ENCODE measurements at places on chromosomes 2 and 18.

- no peak for DNase-seq
These were observed 264.7 kb downstream of the CYP26B1 start for GRCh38 chr2:71882949-71883472.

- DNase-seq = no peak
These were observed 1145.7 kb upstream of the NXPH2 start for GRCh38 chr2:139925903-139926302.

GRCh38 chr2:164920430-164920829 lies 34.9 kb downstream of the SLC38A11 start:
- no peak for DNase-seq

- no peak for DNase-seq
These were observed 304.4 kb upstream of the SALL3 start for GRCh38 chr18:78675231-78675630.

GRCh38 chr2:239470151-239470900 lies 69.5 kb upstream of the HDAC4 start:
- no peak for DNase-seq

DNA sequence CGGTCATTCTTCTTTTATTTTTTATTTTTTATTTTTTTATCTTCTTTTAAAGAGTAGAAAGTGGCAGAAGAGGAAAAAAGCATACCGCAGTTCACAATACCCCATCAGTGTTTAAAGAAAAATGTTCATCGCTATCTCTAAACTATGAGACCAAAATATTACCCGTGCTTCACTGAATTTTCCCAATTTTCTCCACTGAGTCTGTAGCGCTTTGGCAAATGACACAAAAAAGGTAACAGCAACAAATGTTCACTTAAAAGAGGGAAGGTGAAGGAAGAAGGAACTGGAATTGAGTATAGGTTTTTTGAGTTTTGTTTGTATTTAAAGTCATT lies 15.1 kb upstream of the RIOK3 start:
- DNase-seq = no peak

DNA sequence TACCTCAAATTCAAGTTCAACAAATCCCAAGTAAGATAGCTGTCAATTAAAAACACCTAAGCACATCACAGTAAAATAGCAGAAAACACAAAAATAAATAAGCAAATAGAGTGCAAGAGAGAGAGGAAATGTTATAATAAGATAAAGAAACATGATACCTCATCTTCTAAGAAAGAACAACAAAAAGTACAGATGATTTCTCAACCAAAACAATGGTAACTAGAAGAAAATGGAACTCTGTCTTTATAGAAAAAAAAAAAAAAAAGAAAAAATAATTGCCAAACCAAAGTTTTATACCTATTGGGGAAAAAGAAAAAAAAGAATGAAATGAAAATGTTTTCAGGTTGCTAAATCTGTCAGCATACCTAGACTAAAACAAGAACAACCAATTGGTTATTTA lies 1253.5 kb upstream of the CDH2 start:
- no peak for DNase-seq

GRCh38 chr18:25332002-25332401 lies 20.0 kb downstream of the ZNF521 start:
- no peak for DNase-seq

- no peak for DNase-seq
These were observed 393.9 kb downstream of the LRRTM1 start for GRCh38 chr2:79910643-79911042.

DNA sequence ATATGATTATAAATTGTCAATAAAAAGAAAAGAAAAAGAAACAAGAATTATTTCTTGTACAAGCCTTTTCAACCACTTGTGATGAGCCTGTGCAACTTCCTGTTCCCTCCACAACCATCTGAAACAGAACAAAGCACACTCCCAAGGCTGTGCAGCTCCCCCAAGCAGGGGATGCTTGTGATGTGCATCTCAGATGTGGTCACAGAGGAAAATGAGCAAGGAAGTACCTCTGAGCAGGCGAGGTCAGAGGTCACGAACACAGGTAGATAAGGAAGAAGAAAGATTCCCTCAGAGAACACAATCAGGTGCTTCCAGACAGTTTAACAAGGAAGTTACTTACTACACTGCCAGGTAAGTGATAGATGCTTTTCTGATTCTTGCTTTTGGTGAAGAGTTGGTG lies 274.8 kb upstream of the SLC39A10 start:
- no peak for DNase-seq

- DNase-seq = no peak
These were observed 19.1 kb upstream of the GCFC2 start for GRCh38 chr2:75729861-75730260.

DNA sequence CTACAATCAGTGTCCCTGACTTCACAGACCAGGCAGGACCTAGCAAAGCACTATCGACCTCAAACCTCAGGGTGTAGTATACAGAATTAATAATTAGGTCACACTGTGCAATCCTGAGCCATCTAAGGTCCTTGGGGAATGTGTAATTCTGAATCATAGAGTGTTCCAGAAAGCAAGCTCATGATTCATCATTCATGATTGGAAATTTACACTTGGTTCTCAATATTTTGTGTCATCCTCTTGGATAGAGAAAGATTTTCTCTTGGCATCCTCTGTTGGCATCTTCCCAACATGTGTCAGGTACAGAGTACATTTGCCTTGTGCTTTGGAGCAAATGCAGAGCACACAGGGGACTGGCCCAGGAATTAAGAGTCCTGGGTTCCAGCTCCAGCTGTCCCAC lies 245.0 kb upstream of the NT5C1B start:
- no peak for DNase-seq

- DNase-seq = no peak
These were observed 10.7 kb downstream of the STEAP3 start for GRCh38 chr2:119234021-119235019.

DNA sequence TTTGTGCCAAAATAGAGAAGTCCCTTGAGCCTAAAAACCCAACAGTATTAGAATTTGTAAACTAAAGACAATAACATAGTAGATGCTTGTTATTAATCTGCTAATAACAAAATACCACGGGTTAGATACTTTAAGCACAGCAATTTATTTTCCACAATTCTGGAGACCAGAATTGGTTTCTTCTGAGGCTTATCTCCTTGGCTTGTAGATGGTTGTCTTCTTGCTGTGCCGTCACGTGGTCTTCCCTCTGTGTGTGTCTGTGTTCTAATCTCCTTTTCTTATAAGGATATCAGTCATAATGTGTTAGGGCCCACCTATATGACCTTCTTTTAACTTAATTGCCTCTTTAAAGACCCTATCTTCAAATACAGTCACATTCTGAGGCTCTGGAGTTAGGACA lies 260.1 kb downstream of the CYRIA start:
- no peak for DNase-seq

DNA sequence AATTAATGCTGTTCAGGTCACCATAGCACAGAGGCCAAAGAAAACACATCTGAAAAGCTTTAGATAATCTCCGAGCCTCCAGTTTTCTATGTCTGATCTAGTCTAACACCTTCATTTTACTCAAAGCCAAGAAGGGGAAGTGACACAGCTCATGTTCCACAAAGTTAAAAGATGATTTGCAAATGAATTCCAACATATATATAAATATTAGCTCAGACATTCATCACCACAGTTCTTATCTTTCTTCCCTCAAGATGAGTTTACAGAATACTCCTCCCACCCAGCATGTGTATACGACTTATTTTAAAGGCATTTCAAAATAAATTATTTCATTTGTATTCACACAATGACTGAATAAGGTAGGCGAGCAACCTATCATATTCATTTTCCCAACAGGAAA lies 82.4 kb downstream of the AAK1 start:
- no peak for DNase-seq

DNA sequence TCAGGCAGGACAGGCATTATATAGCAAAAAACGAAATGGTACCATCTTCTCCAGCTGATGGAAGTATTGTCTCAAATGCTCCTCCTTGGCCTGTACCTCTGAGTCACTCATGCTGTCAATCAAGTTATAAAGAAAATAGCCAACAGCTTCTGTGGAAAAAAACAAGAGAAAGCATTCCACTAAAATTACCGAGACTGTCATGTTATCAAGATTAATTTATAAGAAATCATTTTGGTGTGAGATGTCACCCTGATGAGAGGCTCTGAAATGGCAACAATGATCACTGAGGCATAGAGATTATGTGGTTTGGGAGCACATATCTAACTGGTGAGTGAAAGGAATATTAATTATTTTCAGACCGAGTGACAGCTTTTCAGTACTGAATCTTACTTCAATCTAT lies 47.4 kb downstream of the LRPPRC start:
- no peak for DNase-seq

DNA sequence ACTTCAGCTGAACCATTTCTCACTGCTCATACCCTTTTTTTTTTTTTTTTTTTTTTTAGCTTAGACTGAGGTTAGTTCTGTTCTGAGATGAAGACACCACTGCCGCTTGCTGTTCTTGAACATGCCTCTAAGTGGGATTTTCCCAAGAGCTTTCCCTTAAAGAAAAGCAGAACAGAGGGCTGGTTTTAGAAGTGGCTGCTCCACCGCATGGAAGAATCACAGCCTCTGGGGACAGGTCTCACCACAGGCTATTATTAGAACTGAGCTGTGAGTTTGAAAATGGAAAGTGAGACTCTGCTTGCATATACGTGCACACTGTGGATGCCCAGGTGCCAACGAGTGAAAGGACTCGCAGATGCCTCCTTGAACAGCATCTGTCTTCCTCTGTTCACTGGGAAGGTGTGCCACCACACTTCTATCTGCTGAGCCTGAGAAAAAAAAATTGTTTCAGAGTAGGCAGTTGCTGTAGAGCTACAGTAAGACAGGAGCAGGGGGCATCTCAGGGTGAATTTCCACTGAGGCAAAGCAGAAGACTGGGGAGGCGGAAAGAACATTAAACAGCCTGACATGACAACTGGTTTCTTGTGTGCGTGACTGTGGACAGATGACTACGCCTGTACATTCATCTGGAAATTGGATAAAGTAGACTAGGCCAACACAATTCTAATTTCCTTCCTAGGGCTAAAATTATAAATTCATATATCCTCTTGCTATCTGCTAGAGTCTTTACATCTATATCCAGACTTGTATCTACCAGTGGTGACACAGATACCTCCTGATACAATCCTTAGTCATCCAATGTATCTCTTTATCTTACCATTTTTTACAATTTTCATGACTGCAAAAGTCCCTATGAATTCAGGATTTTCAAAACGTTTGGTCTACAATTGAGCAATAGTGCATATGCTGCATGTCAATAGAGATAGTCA lies 1045.7 kb upstream of the CELF4 start:
- peak; percentile 0 for DNase-seq

DNA sequence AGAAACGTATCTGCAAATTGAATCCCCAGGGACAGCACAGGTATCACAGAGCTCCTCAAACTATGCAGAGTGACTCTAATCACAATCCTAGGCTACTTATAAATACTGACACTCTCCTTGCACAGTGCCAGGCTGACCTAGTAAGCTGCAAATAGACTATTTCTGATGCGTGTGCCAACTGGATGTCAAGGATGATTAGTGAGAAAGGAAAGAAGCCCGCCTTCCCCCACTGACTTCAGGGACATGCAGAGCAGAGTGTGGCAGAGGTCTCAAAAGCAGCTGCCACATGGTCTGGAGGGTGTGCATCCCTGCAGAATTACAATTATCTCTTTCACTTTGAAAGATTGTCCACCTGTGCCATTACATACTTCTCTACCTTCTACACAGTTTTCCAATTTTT lies 235.6 kb downstream of the CPS1 start:
- no peak for DNase-seq

- DNase-seq = no peak
These were observed 308.4 kb downstream of the XIRP2 start for GRCh38 chr2:167196461-167197252.

DNA sequence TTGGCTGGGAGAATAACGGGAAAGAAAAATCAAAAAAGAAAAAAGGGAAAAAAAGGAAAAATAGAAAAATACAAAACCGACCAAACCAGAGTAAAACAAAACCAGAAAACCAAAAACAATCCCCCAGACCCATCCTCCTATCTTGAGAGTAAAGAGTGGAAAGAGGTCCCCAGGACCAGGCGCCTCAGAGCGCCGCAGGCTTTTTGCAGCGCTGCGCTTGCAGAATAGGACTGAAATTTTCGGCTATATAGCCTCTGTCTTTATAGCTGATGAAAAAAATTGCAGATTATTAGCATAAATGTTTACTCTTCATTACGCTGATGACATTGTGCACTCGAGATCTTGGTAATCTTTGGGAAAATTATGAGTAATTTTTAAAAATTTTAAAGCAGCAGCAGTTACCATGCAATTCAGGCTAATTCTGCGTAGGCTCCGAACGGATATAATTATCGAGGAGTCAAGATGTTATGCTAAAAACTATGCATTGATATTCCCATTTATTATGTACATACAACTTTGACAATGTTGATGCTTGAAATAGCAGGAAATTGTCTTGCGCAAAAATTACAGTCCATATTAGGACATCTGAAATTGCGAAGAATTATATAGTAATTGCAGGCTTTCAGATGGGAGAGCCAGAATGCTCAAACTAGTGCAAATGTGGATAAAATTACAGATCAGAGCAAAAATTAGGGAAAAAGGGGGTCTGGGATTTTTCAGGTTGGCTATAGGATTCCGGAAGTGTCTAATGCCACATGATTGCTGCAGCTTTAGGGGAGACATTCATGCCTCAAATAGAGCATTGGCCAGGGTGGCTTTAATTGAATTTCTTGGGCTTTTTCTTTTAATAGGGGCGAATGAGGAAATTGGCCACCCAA lies 8.3 kb downstream of the DLX1 start:
- no peak for DNase-seq

Measured in stimulated activated CD4-positive, alpha-beta T cell treated with anti-CD3 and anti-CD28 coated beads, Interleukin-12 subunit alpha, Interleukin-12 subunit beta, amount 100 ng/mL, for 24 hours (primary cell).